ENCODE measurements at places on chromosomes 4 and X.

- DNase-seq = no peak
These were observed 67.1 kb downstream of the DCLK2 start for GRCh38 chr4:150145090-150145945.

DNA sequence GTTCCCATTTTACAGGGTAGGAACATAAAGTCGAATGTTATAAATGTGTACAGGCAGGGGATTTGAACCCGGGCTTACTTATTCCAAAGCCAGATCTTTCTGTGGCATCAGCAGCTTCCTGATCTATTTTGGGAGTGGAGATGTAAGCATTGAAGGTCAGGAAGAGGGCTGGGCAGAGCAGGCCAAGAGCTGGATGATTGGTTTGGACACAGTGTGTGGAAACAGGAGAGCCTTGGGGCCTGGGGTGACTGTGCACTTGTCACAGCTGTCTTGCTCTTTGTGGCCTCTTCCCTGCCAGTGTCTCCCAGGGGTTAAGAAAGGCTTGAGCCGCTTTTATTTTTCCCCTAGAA is 127.9 kb upstream of the ENPP6 start:
- no peak for DNase-seq

DNA sequence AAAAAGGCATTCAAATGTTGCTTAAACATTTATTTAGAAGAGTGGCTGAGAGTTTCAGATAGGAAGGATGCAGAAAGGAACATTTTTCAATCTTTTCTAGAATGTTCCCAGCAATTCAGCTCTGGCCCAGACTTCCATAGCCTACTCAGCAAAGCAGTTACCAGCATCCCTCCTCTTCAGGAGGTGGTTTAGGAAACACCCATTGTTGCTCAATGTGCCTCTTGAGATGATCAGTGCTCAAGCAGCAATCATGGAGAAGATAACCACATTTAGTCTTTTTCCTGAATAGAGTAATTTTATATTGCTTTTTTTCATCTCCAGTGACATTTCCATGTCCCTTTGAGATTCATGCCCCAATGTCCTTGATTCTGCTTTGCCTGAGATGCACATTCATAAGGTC is 328.7 kb upstream of the PPARGC1A start:
- DNase-seq = no peak

DNA sequence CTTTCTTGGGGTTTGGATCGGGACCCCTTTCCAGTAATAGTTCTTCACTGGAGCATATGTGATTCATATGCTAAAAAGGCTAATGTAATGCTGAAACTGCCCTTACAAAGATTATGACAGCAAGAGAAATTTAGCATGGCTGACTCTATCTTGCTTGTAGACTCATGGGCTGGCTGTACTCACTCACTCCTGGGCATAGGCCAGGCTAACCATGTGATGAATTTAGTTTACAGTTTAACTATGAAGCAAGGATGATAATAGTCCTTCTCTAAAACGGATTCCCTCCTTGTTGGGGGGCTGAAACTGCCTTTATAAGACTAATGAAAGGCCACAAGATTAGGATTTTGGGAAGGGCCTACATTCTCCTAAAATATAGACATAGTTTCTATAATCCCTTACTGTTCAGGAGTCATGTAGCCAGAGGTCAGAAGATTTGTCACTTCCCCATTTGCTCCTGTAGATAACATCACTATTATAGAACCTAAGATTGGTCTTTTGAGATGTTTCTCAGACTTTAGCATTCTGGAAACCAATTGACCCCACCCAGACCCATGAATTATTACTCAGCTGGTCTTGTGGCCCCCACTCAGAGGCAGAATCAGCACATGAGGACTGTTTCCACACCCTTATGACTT is 20.8 kb upstream of the CEP135 start:
- no peak for DNase-seq

DNA sequence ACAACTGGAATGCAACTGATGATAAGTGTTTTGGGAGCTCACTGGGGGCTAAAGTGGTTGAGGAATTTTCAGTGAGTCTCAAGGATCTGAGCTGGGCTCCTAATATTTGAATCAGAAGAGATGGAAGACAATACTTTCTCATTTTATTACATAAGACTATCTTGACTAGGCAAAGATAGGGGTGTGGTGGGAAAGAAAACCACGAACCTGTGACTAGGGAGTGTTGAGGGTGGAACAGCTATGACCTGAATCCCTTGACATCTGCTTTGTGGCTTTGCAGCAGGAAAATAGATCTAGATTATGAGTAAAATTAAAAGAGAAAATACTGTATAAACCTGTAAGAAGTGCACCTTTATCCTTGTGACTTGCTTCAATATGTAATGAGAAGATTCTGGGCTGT is 295.1 kb upstream of the TEX13A start:
- no peak for DNase-seq

GRCh38 chr4:340011-340410 is 2.4 kb downstream of the ZNF141 start:
- DNase-seq = no peak

GRCh38 chrX:100650841-100651240 is 6.8 kb downstream of the SRPX2 start:
- no peak for DNase-seq

DNA sequence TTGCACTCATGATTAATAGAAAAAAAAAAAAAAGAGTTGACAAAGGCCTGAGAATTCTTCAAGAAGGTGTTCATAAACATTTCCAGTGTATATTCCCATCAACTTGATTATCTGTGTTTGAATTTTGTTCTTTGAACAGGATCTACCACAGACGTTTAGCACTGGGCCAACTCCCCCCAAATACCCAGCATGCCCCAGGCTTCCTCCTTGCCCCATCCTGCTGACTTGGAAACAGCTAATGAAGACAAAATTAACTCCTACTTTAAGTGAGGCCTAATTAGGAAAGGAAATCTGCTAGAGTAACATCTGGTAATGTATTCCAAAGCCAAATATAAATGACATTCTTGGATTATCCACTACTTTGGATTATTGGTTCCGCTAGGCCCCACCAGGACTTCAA is 52.5 kb downstream of the PPARGC1A start:
- DNase-seq = no peak

DNA sequence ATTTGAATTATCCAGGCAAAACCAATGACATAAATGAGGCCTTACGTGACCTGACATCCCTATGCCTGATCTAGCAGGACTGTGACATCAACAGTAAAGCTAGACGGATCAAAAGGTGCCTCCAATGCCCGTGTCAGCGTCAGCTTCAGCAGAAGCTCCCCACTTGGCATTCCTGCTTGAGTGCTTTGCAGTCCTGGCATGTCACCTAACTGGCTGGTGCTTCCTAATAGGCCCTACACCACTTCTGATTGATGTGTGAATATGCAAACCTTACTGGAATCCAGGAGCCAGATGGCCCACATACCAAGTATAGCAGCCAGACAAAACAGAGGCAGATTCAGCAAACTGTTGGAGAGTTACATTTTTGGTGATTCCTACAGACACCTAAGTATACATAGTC is 224.2 kb downstream of the DMD start:
- DNase-seq = no peak

GRCh38 chrX:57915680-57916079 is 5.4 kb upstream of the ZXDA start:
- no peak for DNase-seq

- peak; percentile 74 for DNase-seq
These were observed 1651.9 kb downstream of the C4orf33 start for GRCh38 chr4:130747842-130748241.

DNA sequence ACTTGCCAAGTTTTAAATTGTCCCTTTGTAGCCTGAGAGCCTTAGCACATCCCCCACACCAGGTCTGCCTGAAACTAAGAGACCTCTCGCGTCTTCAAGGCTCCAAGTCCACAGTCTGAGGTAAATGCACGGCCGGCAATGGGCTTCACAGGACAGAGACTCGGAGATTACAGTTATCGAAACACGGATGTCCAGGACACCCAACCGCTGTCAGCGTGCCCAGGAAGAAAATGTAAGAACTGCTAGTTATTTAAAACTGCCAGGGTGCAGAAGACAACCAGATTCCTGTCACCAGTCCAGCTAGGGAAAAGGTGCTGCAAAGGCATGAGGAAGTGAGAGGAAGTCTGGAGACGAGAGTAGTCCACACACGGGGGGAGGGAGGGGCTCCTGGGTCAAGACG is 28.9 kb downstream of the ZNF827 start:
- DNase-seq = peak; percentile 11

GRCh38 chr4:55143858-55144257 is 18.5 kb upstream of the KDR start:
- DNase-seq = no peak

- no peak for DNase-seq
These were observed 21.8 kb upstream of the AREG start for GRCh38 chr4:74423104-74423503.

- DNase-seq = no peak
These were observed at the start of gene DCAF12L2 for GRCh38 chrX:126165721-126166461. Gene DCAF12L2, minus strand, starts transcription at chrX:126166289. Its CDS starts 365 bp downstream, at chrX:126165924.

GRCh38 chr4:112083587-112084347 is 61.5 kb upstream of the FAM241A start:
- DNase-seq = no peak

- no peak for DNase-seq
These were observed 947.9 kb downstream of the FAT4 start for GRCh38 chr4:126262665-126263064.

DNA sequence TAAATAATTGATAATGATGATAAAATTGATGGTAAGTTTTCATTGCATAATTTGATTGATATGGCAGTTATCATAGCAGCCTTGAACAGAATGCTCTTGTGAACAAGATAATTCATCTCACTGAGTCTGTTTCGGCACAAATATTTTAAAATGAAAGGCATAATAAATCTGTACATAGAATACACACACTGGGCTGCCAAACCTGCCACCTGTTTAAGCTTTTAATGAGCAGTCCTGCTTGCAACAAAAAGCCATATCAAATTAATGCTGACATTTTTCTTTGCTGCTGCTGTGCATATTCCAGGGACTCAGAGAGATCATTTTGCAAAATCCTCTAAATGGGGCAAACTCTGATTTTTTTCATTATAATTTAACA is 201.1 kb downstream of the ARHGAP24 start:
- DNase-seq = no peak

DNA sequence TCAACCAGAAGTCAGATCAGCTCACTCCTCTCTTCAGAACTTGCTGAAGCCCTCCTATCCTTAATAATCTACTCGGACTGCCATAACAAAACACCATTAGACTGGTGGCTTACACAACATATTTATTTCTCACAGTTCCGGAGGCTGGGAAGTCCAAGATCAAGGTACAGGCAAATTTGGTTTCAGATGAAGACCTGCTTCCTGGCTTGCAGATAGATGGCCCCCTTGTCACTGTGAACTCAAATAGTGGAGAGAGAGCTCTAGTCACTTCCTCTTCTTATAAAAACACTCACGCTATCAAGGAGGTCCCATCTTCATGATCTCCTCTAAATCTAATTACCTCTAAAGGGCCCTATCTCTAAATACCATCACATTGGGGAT is 125.1 kb downstream of the CAMK2D start:
- DNase-seq = peak; percentile 75

- DNase-seq = peak; percentile 62
These were observed 26.8 kb upstream of the BOD1L1 start for GRCh38 chr4:13654162-13654797.

- no peak for DNase-seq
These were observed 105.7 kb downstream of the TENM3 start for GRCh38 chr4:182348779-182349326.

DNA sequence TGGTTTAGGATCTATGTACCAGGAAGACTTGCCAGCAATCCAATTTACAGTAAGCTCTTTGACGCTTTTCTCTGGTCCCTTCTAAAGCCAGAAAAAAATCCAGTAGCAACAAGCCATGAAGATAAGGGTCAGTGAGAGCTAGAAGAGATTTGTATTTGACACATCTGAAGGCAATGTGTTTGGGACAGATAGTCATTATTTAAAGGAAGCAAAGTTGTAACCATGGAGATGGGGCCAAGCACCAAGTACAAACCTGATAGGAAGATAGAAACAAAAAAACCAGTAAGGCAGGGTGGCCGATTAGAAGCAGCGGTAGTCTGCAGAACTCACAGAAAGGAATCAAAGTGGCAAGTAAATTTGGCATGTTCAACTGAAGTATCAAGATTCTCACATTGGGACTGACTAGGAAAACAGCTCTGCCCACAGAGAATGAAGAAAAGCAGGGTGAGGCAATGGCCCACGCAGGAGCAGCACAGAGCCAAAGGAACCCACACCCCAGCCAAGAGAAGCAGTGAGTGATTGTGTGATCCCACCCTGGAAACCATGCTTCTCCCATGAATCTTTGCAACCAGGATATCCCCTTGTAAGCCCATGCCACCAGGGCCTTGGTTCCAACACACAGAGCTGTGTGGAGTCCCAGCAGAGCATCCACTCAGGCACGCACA is 12.9 kb upstream of the C4orf54 start:
- DNase-seq = no peak

DNA sequence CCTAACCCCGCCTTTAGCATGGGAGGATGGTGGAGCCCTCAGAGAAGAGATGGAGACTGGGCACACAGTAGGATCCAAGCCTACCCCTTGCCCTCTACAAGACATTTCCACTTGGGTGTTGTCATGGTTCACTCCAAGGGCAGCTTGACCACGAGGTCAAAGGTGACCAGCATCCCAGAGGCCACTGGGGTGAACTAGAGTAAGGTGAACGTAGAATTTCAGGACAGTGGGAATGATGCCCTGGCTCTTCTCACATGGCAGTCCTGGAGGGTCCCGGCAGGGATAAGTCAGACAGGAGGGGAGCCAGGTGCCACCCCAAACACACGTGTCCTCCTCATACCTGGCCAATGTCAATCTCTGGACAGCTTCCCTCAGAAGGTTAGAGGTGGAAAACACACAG is 274.2 kb upstream of the AGTR2 start:
- no peak for DNase-seq

GRCh38 chr4:139920486-139921002 is 233.4 kb downstream of the MAML3 start:
- DNase-seq = no peak
